NCI-H1436 (cell line): ENCODE measurements at places on chromosomes 2 and 18.

DNA sequence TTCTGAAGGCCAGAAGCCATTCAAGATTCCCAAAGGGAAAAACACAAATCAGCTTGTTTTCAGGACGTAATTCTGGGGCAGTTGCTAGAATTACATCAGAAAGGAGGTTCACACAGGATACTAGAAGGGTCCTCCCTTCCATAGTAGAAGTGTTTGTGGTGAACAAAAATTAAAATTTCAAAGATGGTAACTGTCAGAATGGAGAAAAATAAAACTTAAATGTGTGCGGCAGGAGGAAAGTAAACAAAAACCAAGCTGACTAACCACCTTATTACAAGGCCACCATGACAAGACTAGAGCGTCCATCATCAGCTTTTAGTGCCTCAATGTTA lies 9.7 kb upstream of the TPRKB start:
- DNase-seq, result no peak

GRCh38 chr2:66582104-66582986 lies 147.4 kb downstream of the MEIS1 start:
- DNase-seq, result no peak

DNA sequence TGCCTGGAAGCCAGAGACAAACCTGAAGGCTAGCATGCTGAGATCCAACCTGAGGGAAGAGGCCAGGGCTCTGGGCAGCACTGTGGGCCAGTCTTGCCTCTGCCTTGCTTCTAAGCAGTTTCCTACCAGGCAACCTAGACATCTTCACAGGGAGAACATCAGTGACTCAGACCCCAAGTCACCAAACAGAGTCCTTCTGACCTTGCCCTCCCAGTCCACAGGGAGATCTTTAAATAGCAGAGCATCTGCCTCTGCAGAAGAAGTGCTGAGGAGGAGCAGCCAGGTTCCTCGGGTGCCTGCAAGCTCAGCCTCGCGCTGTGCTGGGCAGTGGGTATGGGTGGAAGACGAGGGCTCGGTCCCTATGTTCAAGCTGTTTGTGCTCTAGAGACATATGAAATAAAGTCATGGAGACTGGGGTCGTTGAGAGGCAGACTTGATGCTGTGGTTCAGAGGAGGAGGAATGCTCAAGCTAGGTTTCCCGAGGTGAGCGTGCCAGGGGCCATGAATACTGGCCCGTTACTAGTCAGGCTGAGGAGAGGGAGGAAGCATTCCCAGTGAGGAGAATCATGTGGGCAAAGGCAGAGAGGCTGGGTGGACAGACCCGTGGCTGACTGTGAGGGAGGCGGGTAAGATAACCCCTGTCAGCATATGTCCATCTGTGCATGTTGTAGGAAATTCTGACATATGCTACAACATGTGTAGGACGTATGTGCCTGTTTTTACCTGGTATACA lies 66.5 kb downstream of the BOLA3 start:
- DNase-seq, result no peak

DNA sequence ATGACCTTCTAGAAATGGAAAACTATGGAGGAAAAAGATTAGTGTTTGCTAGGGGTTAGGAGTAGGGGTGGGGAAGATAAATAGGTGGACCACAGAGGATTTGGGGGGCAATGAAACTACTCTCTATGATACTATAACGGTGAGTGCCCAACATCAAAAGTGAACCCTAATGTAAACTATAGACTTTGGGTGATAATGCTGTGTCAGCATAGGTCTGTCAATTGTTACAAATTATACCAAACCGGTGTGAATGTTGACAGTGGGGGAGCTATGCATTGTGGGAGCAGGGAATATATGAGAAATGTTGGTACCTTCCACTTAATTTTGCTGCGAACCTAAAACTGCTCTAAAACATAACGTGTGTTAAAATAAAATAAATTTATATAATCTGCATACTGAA lies 180.3 kb downstream of the ALK start:
- DNase-seq, result no peak

- DNase-seq, result no peak
Measured at GRCh38 chr2:209687323-209687969, 84.2 kb upstream of the UNC80 start.

GRCh38 chr2:81976998-81977397 lies 1672.4 kb upstream of the LRRTM1 start:
- DNase-seq, result no peak

DNA sequence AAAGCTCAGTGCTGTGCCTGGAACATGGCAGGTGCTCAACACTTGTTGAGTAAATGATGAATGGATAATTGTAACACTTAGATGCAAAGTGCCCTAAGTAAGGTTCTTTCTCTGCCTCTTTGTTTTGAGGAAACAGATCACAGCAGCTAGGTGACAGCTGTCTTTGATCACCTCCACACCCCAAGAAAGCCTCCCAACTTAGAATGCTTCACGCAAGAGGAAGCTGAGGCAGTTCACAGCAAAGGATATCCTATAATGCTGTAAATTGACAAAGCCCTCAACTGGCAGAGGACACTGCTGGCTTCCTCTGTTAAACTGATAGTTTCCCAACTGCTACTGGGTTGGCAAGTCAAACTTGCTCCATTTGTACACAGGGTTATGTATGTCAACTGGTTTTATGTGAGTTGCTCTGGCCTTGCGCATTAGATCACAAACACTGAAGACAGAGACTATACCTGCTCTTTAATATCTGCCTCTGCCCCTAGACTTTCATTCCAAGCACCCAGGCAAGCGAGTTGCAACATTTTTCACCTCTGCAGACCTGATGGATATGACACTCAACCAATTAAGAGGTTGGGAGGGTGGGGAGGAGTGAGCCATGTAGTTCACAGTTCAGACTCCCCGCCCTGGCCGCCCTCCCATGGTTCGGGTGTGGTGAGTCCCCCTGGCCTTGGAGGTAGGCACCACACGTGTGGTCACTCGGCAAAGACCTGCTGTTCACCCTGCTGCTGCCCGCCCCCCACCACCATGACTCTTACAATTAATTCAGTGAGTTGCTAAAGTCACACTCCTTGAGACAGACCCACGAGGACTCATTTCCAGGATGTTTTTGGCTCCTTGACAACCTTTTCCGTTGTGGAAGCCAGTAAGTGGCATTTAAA lies 4.8 kb upstream of the MALL start:
- no peak for DNase-seq

- no peak for DNase-seq
Measured at GRCh38 chr18:63058521-63058920, 261.0 kb downstream of the BCL2 start.
